ENCODE measurements at places on chromosomes 1 and 21. TPM values are rescaled to one million over a fixed set of nuclear protein-coding genes. Genes with fewer than 3 reads are reported as not detected.

GRCh38 chr21:46184625-46185555 lies 631 bp upstream of the SPATC1L start:
- no peaks in the 10 kb centered on the region for H3K27me3 ChIP-seq
- peak overlapping the region; percentile 54 for H3K4me3 ChIP-seq

GRCh38 chr1:10471411-10472219 lies 714 bp downstream of the DFFA start:
- peaks cover 32% of the 10 kb centered on the region for H3K36me3 ChIP-seq
- no peaks in the 10 kb centered on the region for H3K27me3 ChIP-seq
- peak overlapping the region; percentile 74 for H3K4me3 ChIP-seq
- H3K27ac ChIP-seq: peak overlapping the region; percentile 82
- no peak for DNase-seq

The NAXE gene
- total RNA-seq: 53.1 TPM

DNA sequence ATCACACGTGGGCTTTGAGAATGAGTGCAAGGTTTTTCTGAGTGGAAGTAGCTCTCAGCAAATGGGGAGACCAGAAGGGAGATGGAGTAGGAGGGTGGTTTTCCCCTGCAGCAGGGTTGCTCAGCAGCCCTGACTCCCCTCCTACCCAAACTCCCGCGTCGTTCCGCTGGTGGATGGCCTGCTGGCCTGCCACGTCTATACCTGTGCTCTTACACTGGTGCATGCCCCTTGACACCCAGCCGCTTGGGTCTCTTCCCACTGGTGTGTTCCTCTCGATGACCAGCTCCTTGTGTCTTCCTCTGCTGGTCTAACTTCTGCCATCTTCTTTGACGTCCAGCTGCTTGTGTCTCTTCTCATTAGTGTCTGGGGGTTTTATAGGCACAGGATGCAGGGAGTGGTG lies 1797.9 kb downstream of the NCAM2 start:
- H3K4me1 ChIP-seq: no peaks in the 10 kb centered on the region
- H3K27ac ChIP-seq: no peak overlapping the region

DNA sequence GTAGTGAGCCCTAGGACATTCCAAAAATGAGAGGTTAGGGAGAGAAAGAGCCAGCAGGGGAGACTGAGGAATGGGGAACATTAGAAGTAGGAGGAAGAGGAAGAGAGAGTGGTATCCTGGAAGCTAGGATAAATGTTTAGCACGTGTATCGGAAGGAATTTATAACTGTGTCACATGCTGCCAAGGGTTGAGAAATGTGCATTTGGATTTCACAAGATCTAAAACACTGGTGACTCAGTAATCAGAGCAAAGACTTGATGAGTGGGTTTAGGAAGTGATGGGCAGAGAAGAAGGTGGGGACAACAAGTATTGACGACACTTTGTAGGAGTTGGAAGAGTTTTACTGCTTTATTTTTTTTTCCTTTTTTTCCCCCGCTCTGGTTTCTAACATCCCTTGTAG lies 193.9 kb downstream of the FMN2 start:
- no peak overlapping the region for H3K27ac ChIP-seq
- H3K27me3 ChIP-seq: no peaks in the 10 kb centered on the region
- H3K4me3 ChIP-seq: no peak overlapping the region
- no peak for DNase-seq
- no peaks in the 10 kb centered on the region for H3K36me3 ChIP-seq

GRCh38 chr1:167219194-167219593 lies 1.5 kb upstream of the POU2F1 start:
- no peaks in the 10 kb centered on the region for H3K36me3 ChIP-seq
- no peak overlapping the region for H3K27ac ChIP-seq
- no peak overlapping the region for H3K4me3 ChIP-seq
- no peaks in the 10 kb centered on the region for H3K27me3 ChIP-seq
- peaks cover 28% of the 10 kb centered on the region for H3K4me1 ChIP-seq
- no peak for DNase-seq

- no peak for DNase-seq
- H3K36me3 ChIP-seq: no peaks in the 10 kb centered on the region
- H3K27ac ChIP-seq: peak overlapping the region; percentile 1
- H3K4me3 ChIP-seq: no peak overlapping the region
- H3K4me1 ChIP-seq: no peaks in the 10 kb centered on the region
These were observed 89.8 kb downstream of the MRPL37 start for GRCh38 chr1:54289712-54290233.

DNA sequence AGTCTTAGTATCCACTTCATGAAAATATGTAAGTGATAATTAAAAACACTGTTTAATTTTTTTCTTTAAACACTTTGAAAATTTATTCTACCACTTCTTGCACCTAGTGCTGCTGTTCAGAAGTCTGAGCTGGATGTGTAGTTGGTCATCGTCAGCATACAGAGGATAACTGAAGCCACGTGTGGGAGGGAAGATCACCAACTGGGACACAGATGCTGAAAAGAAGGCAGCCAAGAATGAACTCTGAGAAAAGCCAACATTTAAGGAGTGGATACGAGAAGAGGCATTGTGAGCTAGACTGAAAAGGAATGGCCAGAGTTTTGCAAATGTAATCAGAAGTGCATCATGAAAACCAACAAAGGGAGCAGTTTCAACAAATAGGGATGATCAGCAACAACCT lies 24.6 kb upstream of the CLCA4 start:
- H3K36me3 ChIP-seq: no peaks in the 10 kb centered on the region
- no peak overlapping the region for H3K27ac ChIP-seq
- H3K27me3 ChIP-seq: no peaks in the 10 kb centered on the region
- H3K4me1 ChIP-seq: no peaks in the 10 kb centered on the region
- H3K4me3 ChIP-seq: no peak overlapping the region

The OPRD1 gene
- total RNA-seq: not detected

DNA sequence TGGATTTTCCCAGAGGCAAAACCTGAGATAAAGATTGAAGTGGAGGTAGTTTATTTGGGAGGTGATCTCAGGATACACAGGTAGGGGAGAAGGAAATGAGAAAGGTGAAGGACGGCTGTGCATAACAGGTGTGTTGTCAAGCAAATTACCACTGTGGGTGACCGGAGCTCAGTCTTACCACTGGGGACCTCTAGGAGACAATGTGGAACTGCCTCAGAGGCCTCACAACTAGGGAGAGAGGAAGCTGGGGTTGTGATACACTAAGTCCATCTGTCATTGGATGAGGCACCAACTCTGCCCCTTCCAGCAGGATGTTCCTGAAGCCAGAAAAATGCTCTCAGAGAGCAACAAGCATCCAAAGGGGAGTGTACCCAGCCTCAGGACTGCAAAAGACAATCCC lies 32.6 kb downstream of the GRIK3 start:
- no peaks in the 10 kb centered on the region for H3K27me3 ChIP-seq
- H3K27ac ChIP-seq: no peak overlapping the region
- DNase-seq: no peak
- no peak overlapping the region for H3K4me3 ChIP-seq

DNA sequence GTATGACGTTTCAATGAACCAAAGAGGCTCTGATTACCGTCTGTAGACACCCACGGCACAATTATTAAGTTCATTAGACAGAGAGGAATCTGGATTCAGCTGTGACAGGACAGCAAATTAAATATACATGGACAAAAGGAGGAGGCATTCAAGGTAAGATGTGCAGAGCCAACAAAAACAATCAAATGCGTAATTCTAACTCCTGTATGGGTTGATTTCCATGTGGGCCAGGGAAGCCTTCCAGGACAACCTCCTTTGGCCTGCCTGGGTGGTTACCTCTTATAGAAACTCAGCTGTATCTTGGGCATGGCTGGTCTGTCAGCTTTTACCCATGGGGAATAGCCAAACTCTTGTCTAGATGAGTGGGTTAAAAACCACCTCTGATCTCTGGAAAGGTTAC lies 43.8 kb downstream of the CCN1 start:
- no peak overlapping the region for H3K4me3 ChIP-seq
- no peaks in the 10 kb centered on the region for H3K4me1 ChIP-seq
- H3K36me3 ChIP-seq: peaks cover 52% of the 10 kb centered on the region
- no peak overlapping the region for H3K27ac ChIP-seq

The TNFRSF4 gene
- 3.7 TPM for total RNA-seq

DNA sequence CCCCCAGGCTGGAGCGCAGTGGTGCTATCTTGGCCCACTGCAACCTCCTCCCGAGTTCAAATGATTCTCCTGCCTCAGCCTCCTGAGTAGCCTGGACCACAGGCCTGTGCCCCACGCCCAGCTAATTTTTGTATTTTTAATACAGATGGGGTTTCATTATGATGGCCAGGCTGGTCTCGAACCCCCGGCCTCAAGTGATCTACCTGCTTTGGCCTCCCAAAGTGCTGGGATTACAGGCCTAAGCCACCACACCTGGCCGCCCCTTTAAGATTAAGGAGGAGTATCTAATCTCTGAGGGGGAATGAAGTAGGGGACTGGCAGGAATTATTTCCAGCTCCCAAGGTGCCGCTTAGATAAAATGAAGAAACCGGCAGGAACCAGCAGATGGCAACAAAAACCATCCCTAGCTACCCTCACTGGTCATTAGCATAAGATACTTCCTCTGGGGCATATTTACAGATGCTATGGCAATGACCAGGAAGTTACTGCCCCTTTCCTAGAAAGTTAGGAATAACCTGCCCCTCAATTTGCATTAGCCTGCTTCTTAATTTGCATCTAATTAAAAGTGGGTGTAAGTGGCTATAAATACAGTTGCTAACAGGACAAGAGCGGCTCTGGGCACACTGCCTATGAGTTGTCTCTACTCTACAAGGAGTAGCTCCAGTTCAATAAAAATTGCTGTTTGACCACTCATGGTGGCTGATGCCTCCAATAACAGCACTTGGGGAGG lies 7.1 kb upstream of the NSUN4 start:
- H3K4me1 ChIP-seq: no peaks in the 10 kb centered on the region
- DNase-seq: no peak
- no peak overlapping the region for H3K4me3 ChIP-seq
- H3K36me3 ChIP-seq: no peaks in the 10 kb centered on the region
- no peak overlapping the region for H3K27ac ChIP-seq
- H3K27me3 ChIP-seq: no peaks in the 10 kb centered on the region

DNA sequence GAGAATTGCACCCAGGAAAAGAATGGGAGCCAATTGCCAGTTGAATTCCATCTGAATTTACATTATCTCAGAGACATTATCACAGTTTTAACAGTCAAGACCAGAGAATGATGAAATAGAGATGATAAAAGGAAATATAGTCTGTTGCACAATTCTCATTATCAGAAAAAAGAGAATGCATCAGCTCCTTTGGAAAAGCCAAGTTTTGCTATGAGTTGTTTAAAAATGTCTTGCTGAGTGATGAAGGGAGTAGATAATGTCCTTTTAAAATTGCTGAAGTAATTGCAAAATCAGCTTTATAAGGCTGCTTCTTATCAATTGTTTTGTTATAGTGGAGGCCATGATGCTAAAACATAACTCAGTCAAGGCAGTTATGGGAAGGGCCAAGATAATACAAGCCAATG lies 37.9 kb upstream of the EEIG2 start:
- H3K36me3 ChIP-seq: no peaks in the 10 kb centered on the region
- no peak overlapping the region for H3K4me3 ChIP-seq
- H3K27me3 ChIP-seq: no peaks in the 10 kb centered on the region
- no peaks in the 10 kb centered on the region for H3K4me1 ChIP-seq
- H3K27ac ChIP-seq: no peak overlapping the region

DNA sequence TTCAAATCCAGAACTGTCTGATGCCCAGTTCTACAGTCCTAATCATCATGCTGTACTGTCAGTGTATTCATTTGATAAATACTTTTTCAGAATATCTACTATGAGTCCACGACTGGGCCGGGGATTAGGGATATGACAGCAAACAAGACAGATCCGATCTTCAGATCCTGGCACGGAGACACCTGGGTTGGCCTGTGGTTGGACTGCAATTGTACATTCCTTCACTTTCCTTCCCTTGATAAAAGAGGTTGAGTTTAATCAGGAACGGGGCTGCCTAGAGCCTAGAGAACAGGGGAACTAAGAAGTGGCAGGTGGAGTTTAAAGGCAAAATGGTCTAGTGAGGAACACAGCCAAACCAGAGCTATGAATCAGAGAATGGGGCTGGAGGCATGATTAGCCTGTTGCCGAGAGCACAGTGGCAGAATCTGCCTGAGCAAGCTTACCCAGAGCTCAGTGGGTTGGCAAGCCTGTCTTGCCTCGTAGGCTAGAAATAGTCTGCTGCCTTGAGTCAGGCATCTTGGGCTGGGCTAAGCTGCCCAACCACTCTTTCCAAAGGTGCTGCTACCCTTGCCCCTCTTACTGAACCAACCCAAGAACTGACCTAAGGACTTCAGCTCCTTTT lies 38.1 kb upstream of the PTCH2 start:
- peaks cover 40% of the 10 kb centered on the region for H3K36me3 ChIP-seq
- H3K4me3 ChIP-seq: no peak overlapping the region
- no peak overlapping the region for H3K27ac ChIP-seq
- no peak for DNase-seq
- no peaks in the 10 kb centered on the region for H3K27me3 ChIP-seq

The ATP5PF gene
- 113 TPM for total RNA-seq

The PPIAL4G gene
- not detected for total RNA-seq

DNA sequence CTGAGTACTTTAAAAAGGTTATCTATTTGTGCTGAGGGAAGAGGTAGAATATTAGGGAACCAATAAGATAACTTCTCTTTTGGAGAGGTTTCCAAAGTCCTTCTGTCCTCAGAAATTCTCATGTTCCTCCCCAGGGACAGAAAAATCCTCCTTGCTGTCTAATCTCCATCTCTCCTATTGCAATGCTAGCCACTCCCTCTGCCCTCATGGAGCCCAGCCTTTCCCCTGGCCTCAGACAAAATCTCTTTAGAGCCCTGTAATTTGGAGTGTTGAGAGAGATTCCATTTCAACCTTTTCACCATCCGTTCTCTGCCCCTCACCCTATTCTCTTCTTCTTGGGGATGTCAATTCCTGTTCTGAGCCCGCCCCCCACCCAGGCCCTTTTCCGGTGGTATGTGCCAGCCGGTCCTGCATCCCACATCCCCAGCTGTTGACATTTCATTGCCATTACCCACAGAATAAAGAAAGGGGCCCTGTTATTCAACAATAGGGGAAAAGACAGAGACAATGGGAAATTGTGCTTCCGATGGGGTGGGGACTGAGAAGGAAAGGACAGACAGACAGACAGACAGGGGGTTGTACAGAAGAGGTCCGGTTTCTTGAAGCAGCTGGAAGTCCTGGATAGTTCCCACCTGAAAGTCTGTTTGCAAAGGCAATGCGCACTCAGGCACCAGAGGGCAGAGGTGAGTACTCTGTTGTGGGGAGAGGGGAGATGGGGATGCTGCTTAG lies at the start of gene HAPLN2:
Gene HAPLN2, plus strand, starts transcription at position 563 of the 729 bp plus-strand sequence. CDS start 4,076 bp downstream, outside the sequence.
- no peak for DNase-seq
- no peak within 1 kb of the TSS for H3K27ac ChIP-seq
- H3K4me1 ChIP-seq: no peaks in the 10 kb centered on the region

The KCNE2 gene
- 0.44 TPM for total RNA-seq

- H3K27me3 ChIP-seq: no peaks in the 10 kb centered on the region
- DNase-seq: no peak
- H3K36me3 ChIP-seq: no peaks in the 10 kb centered on the region
- no peak overlapping the region for H3K4me3 ChIP-seq
- no peak overlapping the region for H3K27ac ChIP-seq
These were observed 79.6 kb downstream of the ST3GAL3 start for GRCh38 chr1:43786960-43787359.

DNA sequence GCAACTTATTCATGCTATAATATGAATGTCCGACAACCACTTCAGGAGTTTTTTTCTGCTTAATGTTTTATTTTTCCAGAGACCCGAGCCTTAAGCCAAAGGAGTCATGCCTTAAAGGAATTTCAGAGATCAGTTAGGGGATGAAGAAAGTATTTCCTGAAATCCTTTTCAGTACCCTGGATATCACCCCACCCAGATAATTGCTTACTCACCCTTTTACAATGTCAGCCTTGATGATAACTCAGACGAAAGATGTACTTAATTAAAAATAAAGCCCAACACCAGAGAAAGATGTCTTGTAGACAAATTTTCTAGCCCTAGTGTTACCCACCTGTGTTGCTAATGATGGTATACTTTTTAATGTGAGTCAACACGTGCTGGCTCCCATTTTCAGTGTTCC lies 124.1 kb downstream of the XCL2 start:
- H3K4me1 ChIP-seq: no peaks in the 10 kb centered on the region
- H3K4me3 ChIP-seq: no peak overlapping the region
- H3K27me3 ChIP-seq: no peaks in the 10 kb centered on the region
- no peak for DNase-seq
- H3K27ac ChIP-seq: no peak overlapping the region
- no peaks in the 10 kb centered on the region for H3K36me3 ChIP-seq

The PTPN14 gene
- 37.5 TPM for total RNA-seq

Data from tibial nerve (tissue), 4 donors.